Activated CD4-positive, alpha-beta T cell treated with anti-CD3 and anti-CD28 coated beads, Interleukin-2, amount 50 U/mL, for 48 hours (primary cell): ENCODE measurements at places on chromosomes 3 and 15.

- DNase-seq = no peak
These were observed 17.3 kb downstream of the ZBTB38 start for GRCh38 chr3:141385406-141386125.

GRCh38 chr15:66864871-66865281, 162.8 kb downstream of the SMAD6 start:
- no peak for DNase-seq

GRCh38 chr3:52318186-52318816, 2.2 kb downstream of the DNAH1 start:
- DNase-seq = no peak

DNA sequence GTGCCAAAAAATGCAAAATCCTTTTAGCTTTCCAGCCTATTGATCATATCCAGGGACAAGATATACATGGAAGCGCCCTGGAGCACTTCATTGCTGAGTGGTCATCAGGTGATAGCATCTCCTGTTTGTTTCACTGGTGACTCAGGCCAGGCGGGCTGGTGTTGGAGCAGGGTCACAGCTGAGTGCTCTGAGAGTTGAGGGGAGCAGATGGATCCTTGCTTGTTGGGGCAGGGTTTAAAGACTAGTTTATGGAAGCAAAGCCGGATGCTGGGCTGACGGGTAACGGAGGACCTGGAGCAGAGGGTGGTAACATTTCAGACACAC, 405.0 kb upstream of the TPM1 start:
- no peak for DNase-seq

DNA sequence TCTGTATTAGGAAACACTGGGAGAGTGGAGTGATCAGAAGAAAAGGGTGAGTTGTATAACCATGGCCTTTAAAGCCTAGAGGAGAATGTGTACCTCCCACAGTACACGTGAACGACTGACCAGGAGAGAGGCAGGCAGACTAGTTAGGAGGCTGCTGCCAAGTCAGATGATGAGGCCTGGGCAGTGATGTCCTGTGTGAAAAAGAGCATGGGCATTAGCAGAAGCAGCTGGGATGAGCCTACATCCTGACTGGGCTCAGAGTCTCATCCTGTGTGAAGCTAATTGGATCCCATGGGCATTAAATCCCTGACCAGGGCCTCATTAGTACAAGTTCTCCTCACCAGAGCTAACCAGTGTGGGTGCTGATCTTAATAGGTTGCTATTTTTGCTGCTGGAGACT, 89.1 kb upstream of the SLC2A2 start:
- no peak for DNase-seq

- DNase-seq = no peak
These were observed 29.5 kb downstream of the EHD4 start for GRCh38 chr15:41942886-41943285.

DNA sequence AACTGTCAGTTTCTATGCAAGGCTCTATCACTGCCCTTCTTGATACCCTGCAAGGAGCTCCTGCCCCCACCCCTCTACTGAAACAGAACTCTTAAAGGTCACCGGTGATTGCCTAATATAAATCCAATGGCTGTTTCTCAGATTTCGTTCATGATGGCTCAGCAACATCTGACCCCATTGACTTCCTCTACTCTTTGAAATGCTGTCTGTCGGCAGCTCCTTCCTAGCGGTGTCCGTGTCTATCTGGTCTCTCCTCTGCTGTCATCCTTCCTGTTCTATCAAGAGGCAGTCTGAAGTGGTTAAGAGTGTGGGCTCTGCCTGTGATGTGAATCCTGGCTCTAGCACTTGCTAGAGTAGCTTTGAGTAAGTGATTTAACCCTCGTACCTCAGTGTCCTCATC, 5.5 kb downstream of the TMEM266 start:
- DNase-seq = no peak

DNA sequence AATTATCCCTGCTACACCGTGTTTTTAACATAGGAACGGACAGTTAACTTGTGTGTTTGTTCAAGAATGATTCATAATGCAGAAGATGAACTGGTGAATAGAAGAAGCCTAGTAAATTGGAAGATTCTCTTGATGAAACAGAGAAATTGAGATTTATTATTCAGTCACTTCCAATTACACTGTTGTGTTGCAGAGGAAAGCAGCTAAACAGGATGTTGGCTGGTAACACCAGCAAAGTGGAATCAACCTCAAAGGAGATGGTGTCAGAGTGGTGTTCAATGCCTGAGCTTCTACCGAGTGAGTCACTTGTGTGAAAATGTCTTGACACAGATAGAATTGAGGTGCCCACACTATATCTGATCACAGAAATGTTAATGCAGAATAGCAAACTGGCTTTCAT, 399.6 kb downstream of the LPP start:
- DNase-seq = no peak

DNA sequence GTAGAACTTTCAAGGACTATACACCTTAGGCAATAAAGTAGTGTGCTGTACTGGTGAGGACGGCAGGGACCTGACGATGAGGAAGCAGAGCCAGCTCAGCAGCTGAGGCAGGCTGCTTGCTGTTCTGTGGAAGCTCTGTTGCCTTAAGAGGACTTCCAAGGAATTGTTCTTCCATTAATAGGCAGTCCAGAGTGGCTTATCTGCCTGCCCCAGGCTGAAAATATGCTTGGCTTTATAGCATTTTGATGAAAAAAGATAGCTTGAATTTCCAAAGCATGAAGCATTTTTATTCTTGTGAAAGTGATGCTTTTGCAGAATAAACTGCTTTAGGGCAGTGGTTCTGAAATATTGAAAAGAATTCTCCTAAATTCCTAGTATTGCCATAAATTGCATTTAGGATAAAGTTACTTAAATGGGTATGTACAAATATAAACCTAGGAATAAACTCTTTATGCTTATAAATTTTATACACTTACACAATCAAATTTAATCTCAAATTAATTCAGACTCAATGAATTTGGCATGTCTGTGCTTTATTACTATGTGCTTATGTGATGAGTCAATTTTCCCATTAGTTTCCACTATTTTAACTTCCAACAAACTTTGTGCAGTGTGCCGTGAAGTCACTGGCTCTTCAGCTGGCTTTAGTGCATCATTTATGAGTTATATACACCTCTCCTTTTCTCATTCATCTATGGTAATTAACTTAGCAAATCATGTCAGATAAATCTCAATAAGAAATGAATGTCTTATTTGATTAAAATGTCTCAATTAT, 231.0 kb upstream of the RASGRP1 start:
- no peak for DNase-seq

DNA sequence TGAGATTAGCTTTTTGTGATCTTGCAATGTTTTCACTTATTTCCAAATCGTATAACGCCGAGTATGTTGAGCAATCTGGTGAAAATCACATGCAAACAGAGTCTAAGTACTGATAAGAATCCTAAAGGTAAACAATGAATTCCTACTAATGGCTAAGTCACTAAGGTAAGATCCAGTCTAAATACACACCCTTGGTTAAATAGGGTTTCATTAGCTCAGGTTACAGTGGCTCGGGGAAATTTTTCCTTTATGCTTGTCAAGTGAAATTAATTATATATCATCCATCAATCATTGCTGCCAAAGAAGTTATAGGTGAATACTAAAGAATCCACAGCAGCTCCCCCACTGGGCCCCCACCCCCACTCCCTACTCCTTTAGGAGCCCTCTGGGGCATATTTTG, 139.3 kb downstream of the SOX2 start:
- DNase-seq = no peak

DNA sequence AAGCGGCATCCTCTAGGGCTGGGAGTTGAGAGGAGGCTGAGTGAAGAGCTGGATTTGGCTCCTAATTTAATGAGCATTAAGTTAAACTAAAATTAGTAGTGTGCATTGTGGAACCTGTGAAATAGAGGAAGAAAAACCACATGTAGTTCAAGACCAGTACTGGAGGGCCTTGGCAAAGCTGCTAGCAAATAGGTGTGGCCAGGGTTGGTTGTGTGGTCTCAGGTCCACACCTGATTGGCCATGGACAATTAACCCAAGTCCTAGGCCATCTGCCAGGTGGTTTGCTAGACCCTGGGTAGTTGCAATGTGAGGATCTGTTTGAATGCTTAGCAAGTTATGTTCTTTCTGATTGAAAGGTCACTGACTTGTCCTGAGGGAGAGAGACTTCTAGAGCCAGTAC, 275.5 kb downstream of the PDCD6IP start:
- no peak for DNase-seq

DNA sequence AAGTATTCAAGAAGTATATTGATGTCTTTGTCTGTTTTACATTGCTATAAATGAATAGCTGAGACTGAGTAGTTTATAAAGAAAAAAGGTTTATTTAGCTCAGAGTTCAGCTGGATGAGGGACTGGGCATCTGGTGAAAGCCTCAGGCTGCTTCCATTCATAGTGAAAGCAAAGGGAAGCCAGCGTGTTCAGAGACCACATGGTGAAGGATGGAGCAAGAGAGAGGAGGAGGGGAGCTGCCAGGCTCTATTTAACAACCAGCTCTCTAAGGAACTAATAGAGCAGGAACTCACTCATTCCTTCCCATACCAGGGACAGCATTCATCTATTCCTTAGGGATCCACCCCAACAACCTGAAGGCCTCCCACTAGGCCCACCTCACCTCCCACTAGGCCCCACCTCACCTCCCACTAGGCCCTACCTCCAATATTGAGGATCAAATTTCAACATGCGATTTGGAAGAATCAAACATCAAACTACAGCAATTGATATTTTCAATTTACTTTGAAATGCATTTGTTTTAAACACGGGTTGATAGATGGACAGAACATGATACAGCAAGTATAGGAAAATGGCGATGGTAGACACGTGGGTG, 167.5 kb upstream of the HES1 start:
- no peak for DNase-seq

DNA sequence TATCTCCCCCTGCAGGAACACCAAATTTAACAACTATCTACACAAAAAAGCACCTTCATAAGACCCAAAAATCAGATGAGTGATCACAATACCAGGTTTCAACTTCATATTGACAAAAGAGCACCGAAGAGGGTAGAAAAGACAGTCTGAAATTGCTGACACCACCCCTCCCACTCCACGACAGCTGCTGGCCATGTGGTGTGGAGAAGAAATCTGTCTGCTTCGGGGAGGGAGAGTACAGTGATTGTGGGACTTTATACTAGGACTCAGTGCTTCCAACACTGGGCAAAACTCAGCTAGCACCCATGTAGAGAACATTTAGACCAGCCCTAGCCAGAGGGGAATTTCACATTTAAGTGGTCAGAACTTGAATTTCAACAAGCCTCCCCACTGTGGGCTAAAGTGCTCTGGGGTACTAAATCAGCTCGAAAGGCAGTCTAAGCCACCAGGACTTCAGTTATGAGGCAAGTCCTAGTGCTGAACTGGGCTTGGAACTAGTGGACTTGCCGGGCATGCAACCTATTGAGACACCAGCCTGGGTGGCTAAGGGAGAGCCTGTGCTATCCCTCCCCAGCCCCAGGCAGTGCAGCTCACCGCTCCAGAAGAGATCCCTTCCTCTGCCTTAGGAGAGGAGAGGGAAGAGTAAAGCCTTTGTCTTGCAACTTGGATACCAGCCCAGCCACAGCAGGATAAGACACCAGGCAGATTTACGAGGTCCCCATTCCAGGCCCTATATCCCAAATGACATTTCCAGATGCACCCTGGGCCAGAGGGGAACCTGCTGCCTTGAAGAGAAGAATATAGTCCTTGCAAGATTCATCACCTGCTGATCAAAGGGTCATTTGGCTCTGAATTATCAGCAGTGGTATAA, 44.6 kb upstream of the POU1F1 start:
- DNase-seq = no peak

DNA sequence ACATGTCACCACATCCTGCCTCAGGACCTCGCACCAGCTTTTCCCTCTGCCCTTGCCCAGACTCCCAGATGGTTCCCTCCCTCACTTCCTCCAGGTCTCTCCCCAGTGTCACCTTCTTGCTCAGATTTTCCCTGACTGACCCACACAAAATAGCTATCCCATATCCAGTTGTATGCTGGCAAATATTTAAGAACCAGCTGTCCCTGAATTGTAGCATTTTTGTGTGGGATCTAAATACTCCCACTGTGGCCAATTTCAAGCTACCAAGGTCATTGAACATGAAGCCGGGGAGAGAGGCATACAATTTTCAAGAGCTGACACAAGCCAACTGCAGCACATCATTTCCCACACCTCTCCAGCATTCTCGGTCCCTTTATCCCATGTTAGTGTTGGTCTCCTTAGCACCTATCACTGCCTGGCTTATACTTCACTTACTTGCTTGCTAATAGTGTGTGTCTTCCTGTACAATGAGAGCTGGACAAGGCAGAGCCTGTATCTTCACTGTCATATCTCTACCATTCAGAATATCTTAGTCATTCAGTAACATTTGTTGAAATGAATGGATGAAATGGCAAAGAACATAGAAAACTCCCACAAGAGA, 101.3 kb upstream of the CTNNB1 start:
- DNase-seq = no peak

DNA sequence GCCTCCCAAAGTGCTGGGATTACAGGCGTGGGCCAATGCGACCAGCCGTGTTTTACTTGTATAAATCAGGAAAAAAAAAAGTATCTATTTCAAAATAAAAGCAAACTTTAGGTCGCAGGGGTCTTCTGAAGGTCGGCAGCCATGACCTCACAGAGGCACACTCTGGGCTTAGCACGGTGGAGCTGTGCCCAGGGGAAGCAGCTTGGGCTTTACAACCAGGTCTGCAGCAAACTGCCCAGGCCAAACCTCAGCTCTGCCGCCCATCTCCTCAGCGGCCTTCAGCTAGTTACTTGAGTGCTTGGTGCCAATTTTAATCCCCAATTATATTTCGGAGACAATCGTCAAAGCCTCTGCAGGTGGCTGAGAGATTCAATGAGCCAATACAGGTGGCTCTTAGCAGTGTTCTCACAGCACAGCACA, 30.1 kb downstream of the ZDHHC19 start:
- DNase-seq = no peak

DNA sequence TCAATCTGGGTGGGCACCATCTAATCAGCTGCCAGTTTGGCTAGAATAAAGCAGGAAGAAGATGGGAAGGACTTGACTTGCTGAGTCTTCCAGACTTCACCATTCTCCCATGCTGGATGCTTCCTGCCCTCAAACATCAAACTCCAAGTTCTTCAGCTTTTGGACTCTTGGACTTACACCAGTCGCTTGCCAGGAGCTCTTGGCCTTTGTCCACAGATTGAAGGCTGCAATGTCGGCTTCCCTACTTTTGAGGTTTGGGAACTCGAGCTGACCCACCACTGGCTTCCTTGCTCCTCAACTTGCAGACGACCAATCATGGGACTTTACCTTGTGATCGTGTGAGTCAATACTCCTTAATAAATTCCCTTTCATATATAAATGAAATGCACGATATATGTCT, 8.6 kb upstream of the LIPC start:
- DNase-seq = no peak

- no peak for DNase-seq
These were observed 202.3 kb upstream of the IGF1R start for GRCh38 chr15:98446083-98446482.

GRCh38 chr15:101052031-101052620, 133.0 kb downstream of the LRRK1 start:
- peak; percentile 0 for DNase-seq

GRCh38 chr3:114241262-114241661, 3.9 kb upstream of the ZNF80 start:
- no peak for DNase-seq

- DNase-seq = no peak
These were observed 169.8 kb upstream of the MYRIP start for GRCh38 chr3:39639344-39640236.
